ENCODE measurements at places on chromosomes 11 and 22.

DNA sequence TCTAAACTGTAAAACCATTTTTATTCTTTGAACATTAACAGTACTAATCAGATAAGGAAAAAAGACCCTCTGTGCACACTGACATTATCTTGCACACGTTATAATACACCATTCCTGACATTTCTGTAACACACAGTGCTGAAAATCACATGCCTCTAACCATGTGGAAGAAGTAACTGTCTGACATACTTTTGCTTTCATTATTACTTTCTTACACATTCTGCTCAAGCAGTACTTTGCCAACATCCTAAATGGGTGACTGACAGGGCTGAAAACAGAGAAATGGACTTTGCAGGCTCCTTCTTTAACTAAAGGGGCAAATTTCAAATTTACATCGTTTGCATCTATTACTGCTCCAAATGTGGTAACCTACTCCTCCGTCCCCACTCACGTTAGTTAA lies 22.8 kb upstream of the TP53AIP1 start:
- DNase-seq, result no peak

DNA sequence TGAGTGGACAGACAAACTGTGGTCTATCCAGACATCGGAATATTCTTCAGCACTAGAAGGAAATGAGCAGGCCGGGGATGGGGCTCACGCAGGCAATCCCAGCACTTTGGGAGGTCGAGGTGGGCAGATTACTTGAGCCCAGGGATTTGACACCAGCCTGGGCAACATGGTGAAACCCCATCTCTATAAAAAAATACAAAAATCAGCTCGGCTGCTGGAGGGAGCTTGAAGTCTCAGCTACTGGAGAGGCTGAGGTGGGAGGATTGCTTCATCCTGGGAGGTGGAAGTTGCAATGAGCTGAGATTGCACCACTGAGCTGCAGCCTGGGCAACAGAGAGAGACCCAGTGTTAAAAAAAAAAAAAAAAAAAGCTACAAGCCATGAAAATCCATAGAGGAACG lies 8.0 kb upstream of the CTSD start:
- DNase-seq, result no peak

DNA sequence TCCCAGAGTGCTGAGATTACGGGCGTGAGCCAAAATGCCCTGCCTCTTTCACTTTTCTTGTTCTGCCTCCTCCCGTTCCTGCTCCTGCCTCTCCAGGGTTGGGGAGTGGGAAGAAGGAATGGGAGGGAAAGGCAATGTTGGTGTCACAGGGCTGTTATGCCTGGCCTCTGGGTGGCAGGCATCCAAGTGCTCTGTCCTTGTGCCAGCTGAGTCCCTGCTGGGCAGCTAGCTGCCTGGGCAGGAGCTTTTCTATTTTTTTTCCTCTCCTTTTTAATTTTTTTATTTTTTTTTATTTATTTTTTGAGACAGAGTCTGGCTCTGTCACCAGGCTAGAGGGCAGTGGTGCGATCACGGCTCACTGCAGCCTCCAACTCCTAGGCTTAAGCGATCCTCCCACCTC lies 4.1 kb upstream of the SAC3D1 start:
- no peak for DNase-seq

- no peak for DNase-seq
These were observed 6.9 kb downstream of the IL18BP start for GRCh38 chr11:72005347-72006260.
